ENCODE measurements at places on chromosomes 1 and 21.

DNA sequence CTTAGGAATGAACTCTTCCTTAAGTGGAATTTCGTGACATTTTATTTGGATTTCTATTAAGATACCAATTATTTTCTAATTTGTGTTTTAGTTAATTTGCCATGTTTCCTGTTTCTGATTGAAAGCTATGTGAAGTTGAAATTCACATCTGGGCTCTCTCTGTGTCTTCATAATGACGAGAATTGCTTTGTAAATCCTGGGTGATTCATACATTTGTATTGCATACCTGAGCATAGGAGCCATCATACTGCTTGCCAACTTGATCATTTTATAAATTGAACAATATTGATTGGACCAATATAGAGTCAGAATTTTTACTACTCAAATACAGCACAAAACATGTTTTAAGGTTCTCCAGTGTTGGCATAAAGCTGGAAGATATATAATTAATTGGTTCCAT is 817.9 kb downstream of the BRINP3 start:
- DNase-seq, result no peak

- no peak for DNase-seq
These were observed 60.6 kb upstream of the C1orf21 start for GRCh38 chr1:184326278-184326677.

DNA sequence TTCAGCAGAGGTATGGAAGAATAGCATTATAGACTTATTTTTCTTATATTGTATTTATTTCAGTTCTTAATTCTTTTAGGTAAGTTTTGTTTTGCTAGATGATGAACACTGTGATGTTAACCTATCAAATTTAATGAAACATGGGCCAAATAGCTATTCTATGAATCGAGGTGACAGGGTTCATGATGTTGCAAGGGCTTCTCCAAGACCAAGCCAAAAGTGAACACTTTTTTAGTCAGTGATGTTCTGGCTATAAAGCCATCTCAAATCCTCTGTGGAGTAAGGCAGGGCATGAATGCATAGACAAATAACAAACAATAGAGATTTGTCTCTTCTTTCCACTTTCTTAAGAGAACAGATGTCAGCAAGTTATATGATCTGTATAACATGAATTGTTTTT is 26.7 kb downstream of the C1orf146 start:
- no peak for DNase-seq

GRCh38 chr1:207789386-207789785 is 37.5 kb downstream of the CD46 start:
- DNase-seq, result no peak

- DNase-seq, result no peak
These were observed 2.4 kb downstream of the ECHDC2 start for GRCh38 chr1:52919051-52919722.

GRCh38 chr1:206419783-206420182 is 50.5 kb upstream of the IKBKE start:
- DNase-seq, result peak; percentile 6

GRCh38 chr21:14736162-14736561 is 190.0 kb upstream of the SAMSN1 start:
- no peak for DNase-seq

- no peak for DNase-seq
These were observed 27.4 kb downstream of the KCNN3 start for GRCh38 chr1:154842635-154843034.

DNA sequence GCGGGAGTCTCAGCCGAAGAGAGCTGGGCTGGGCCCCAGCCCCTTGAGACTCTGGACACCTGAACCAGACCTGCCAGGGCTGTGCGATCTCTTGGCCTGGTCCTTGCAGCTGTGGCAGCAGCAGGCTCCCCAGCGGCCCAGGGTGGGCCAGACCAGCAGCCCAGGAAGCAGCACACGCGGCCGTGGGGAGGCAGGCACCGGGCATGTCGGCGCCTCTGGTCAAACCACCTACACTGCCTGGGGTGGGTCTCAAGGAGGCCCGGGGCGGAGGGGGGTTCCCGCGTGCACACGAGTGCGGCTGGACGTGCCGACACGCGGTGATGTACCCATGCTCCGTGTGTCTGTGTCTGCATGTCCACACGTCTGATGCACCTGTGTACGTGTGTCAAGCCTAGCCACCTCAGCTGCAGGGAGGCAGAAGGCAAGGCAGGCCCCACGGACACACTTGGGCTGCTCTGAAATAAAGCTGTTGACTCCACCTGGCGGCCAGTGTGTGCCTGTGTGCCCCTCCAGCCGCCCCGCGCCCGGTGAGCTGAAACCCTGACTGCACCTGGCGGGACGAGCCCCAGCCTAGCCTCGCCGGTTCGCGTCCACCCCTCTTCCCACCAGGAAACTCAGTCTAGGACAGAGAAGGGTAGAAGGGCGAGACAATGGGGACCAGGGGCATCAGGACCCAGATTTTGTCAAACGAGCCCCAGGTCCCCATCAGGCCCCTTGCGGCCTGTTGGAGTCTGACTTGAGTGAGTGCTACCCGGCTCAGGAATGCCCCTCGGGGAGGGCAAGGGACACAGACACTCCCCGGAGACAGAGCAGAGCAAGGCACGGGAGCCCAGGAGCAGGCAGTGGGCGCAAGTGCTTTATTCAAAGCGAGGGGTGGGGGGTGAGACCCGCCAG is 11.6 kb downstream of the SCNN1D start:
- DNase-seq, result peak; percentile 51

DNA sequence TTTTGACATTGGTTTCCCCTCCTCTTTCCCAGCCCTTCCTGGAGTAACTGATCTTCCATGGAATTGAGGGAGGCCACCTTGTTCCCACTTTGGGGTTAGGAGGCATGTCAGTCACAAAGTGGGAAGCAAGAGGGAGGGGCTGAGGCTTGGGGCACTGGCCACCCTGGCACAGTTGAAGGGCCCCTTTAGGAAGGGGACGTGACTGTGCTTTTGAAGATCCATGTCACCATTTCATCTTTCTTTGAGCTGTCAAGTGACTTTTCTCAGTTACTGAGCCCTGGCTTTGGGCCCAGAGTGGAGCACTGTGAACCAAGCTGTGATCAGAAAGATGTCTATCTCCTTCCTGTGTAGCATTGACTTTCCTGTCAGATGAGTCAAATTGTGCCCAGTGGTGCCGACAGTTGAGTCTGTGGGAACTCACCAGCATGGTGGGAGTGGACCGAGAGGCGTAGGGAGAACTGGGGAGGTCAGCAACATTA is 38.5 kb upstream of the TDRD10 start:
- peak; percentile 10 for DNase-seq

- DNase-seq, result peak; percentile 19
These were observed at the start of gene TMEM51 for GRCh38 chr1:15153184-15153841. Gene TMEM51 (plus strand): TSS chr1:15153747. CDS start chr1:15215088, 61,341 bp downstream.

- DNase-seq, result no peak
These were observed 8.8 kb downstream of the TMEM222 start for GRCh38 chr1:27330786-27331185.

DNA sequence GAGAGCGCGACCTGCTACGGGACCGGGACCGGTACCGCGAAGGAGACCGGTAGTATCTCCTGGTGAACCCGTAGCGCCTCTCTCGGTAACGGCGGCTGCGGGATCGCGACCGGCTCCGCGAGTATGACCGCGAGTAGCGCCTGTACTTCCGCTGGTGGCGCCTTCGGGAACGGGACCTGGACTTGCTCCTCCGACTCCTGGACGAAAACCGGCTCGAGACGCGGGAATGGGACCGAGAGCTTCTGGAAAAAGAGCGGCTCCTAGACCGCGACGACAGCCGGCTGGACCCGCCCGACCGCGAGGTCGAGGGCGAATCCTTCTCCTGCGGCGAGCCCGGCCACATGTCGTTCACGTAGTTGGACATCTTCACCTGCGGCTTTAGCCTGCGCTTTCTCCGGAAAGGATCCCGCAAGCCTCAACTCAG is 642 bp downstream of the RSRP1 start:
- no peak for DNase-seq

DNA sequence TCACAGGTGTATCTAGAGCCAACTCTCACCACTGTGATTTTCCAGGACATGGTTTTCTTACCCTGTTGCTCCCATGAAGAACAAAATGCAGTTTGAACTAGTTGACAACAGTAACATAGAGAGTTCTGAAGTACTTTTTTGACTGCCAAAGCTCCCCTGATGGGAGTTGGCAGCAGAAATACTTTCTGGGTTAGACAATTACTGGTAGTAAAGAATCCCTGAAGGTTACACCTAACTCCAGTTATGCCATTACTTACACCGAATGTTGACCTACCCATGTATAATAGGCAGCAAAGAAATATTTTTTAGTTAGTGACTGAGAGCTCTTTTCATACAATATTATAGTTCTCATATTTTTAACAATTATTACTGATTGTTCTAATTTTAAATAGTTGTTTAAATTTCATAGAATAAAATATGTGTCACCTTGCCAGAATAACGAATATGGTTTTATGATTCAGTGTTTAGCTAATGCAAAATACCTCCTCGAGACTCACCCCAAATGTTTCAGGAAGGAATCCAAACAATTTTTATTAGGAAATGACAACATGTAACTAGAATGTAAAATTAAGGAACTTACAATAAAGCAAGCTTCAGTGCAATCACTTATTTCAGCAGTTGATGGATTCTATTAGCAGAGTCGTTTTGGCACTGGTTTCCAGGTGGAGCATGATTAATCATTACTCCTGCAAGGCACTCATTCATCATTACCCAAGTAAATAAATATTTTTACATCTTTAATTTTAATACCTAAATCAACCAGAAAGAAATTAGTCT is 237.6 kb downstream of the MRPL39 start:
- DNase-seq, result no peak

- DNase-seq, result peak; percentile 34
These were observed 630 bp downstream of the ACP6 start for GRCh38 chr1:147669469-147670318.

All from brain microvascular endothelial cell (primary cell).